NCI-H524 treated with DMSO at 0.1 percent for 48 hours (cell line): ENCODE measurements at places on chromosomes 4 and X.

- no peak for DNase-seq
Measured at GRCh38 chr4:31995943-31996901, 1276.1 kb downstream of the PCDH7 start.

GRCh38 chr4:155566354-155566753 is 100.3 kb upstream of the GUCY1A1 start:
- DNase-seq: no peak

DNA sequence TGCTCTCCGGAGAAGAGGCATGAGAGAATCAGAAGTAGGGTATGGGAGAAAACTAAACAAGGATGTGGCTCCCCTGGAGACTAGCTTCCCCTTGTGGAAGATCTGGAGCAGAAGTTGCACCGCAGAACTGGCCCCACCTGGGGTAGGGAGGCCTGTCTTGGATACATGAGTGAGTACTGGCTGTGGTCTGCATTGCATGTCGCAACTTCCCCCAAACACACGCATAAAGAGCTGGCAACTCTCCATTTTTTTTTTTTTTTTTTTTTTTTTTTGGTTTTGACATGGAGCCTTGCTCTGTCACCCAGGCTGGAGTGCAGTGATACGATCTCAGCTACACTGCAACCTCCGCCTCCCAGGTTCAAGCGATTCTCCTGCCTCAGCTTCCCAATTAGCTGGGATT is 119.9 kb downstream of the EGF start:
- no peak for DNase-seq

DNA sequence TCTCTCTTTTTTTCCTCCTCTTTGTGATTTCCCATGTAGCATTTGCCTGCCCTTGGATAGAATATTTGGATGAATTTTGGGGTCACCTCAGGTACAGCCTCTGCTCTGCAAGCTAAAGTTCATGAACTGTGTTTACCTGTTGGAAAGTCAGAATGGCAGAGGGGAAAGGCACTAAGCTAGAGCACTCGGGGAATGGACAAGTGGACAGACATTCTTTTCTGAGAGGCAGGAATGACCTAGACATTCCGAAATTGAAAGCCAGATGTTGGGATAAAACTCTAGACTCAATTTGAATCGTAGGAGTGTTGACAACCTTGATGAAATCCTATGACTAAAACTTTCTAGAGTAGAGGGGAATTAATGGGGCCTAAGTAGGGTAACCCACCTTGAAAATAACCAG is 56.1 kb downstream of the LUZP4 start:
- DNase-seq: no peak

GRCh38 chrX:152932598-152933175 is 34.8 kb downstream of the ZNF185 start:
- DNase-seq: no peak

DNA sequence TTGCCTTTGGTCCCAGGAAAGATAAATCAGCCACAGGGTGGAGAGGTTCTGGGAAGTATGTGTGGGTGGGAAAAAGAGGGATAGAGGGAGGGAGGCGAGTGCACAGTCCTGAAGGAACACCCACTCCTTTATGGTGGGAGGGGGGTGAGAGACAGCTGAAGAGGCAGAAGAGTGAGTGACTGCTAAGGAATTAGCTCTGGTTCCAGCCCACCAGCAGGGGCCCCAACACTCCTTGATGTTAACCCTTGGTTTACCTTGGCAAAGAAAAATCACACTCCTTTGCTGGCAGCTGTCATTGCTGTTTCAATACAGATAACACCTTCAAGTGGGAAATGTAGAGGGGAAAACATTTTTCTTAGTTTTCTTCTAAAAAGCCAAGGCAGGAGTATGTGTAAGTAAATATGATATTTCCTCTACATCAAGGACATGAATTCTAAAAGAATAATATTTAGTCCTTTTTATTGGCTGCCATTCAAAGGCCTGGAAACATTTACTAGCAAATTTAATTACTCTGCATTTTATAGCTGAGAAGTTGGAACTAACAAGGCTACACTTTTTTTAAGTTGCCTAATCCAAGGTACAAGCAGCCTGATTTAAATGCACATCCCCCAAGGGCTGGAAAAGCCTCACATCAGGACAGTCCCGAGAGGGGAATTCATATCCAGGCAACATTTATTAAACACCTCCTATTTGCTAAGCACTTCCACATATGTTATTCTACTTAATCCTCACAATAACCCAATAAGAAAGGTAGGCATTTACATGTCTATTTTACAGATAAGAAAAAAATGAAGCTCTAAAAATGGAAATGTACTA is 81.7 kb downstream of the HS6ST2 start:
- no peak for DNase-seq

DNA sequence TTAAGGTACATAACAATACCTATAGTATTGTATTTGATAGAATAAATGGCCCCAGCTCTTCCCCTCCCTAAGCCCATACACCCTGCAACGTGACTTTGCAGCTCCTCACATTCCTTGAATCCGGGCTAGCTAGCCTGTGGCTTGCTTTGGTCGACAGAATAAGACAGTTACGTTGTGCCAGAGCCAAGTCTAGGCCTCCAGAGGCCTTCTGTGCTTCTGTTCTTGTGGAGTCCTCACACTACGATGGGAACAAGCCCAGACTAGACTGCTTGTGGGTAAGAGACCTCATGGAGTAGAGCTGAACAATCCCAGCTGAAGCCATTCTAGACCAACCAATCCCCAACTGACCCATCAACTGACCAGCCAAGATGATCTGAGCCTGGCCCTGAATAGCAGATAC is 102.4 kb upstream of the PLAC1 start:
- DNase-seq: no peak

- no peak for DNase-seq
Measured at GRCh38 chr4:104976262-104976661, 170.4 kb upstream of the TET2 start.

DNA sequence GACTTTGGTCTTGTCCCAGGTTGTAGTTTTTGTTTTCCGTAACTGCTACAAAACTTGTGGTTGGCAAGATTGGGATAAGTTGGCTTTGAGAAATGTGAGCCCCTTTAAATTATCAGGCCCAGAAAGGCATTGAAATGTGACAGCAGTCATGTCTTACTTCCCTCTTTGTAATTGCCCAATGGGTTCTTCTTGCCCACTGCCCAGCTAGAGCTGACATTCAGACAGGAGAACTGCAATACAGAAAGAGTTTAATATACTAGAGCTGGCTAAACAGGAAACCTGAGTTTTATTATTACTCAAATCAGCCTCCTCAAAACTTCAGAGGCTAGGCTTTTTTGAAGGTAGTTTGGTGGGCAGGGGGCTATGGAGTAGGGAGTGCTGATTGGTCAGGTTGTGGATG is 288.3 kb downstream of the ZNF674 start:
- no peak for DNase-seq

- no peak for DNase-seq
Measured at GRCh38 chr4:17599826-17600225, 14.6 kb upstream of the MED28 start.

GRCh38 chr4:139559687-139560086 is 3.7 kb upstream of the SETD7 start:
- no peak for DNase-seq

- no peak for DNase-seq
Measured at GRCh38 chr4:185088899-185089298, 54.2 kb upstream of the SLC25A4 start.

DNA sequence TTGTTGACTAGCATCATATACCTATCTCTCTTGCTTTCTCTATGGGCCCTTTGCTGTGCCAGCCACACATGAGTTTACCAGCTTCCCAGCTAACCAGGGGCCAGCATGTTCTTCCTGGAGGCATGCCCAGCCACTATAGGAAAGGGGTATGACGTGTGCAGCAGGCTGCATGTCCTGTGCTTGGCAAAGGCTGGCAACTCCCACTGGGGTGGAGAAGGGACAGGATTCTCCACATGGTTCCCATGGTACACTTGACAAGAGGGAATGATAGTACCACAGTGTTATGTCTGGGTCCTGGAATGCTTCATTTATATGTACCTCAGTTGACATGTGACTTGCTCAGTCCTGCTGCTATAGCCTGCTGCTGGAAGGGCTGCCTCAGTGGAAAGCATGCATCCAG is 78.8 kb downstream of the TMEM164 start:
- no peak for DNase-seq

GRCh38 chr4:2996415-2996814 is 33.0 kb downstream of the GRK4 start:
- no peak for DNase-seq

- DNase-seq: no peak
Measured at GRCh38 chrX:8278557-8278956, 107.5 kb upstream of the VCX2 start.

GRCh38 chrX:152038804-152039203 is 64.3 kb upstream of the GABRE start:
- no peak for DNase-seq

DNA sequence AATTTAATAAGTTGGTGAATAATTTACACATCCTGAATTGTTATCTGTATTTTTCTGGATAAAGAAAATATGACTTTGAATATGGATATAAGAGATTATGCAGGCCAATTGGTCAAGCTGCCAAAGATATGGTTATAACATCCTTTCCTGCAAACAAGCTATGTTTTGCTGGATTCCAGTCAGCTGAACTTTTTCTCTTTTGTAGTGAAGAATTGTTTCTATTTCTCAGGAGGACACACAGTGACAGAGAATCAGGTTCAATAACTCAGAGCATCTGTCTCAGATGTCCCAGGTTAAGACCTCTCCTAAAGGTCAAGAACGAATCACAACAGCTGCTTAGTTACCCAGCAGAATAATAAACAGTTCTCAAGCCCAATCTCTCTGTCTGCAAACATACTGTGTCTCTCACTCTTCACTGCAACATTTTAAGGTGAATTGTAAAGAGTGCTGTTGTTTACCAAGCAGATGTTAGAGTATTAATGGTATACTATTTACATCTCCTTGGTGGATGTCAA is 189.5 kb upstream of the ANKRD50 start:
- DNase-seq: no peak

- DNase-seq: no peak
Measured at GRCh38 chr4:38868059-38868960, 704 bp downstream of the FAM114A1 start.
